ENCODE measurements at places on chromosomes 3 and 15.

DNA sequence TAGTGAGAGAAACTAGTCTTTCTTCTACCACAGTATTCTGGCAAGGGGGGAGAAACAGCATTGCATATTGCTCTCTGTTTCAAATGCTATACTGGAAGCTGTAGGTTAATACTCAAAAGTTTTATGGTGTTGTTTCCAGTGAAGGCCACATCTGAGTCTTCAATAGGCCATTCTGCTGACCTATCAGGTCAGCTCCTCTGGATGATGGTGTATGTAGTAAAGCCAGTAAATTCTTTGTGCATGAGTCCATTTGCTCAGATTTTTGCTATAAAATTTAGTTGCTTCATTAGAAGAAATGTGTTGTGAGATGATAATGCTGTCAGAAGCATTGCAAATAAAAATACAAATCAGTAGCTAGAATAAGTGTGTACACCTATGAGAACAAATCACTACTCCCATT, 64.9 kb upstream of the RBMS3 start:
- peak; percentile 11 for DNase-seq

- DNase-seq: peak; percentile 51
These were observed 19.0 kb downstream of the PDHB start for GRCh38 chr3:58414538-58415197.

- DNase-seq: no peak
These were observed 722 bp downstream of the CHRNA3 start for GRCh38 chr15:78620021-78620526.

GRCh38 chr3:62922326-62922725, 47.1 kb upstream of the CADPS start:
- DNase-seq: peak; percentile 15

GRCh38 chr15:85473455-85473854, 93.1 kb downstream of the AKAP13 start:
- DNase-seq: peak; percentile 78
